ENCODE measurements at places on chromosomes 1 and 21.

DNA sequence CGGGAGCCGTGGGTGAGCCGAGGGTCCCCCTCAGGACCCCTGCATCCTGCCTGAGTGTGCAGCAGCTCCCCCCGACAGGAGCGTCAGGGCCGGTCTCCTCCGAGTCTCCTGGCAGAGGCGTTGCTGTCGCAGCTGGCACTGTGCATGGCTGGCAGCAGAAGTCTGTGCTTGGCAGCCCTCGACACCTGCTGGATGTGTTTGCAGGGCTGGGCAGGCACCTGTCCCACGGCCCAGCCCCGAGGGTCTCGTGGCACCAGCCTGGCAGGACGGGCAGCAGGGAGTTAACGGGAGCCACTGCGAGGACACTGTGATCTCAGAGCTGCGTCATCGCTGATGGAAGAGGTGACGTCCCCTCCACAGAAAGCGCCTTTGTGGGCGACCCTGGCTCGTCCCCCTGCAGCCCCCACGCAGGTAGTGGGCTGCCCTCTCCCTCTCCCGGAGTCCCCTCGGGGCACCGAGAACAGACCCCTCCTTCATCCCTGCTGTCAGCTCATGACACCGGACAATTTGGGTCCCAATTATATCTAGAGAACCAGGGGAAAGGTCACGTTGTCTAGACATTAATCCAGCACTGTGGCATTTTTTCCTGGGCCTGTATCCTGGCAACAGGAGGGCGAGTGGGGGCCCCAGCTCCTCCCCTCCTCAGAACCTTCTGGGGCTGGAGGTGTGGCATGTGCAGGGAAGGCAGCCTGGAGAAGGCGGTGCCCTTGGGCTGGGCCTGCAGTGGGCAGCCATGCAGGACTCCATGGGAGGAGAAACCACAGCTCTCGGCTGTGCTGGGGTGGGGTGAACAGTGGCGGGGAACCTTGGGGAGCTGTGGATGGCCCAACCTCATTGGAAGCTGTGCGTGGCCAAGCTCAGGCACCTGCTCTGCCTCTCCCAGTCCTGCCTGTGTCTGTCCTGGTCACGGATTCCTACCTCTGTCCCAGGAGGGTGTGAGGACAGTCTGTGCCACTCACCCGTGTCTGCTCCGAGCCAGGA is 15.4 kb downstream of the COL18A1 start:
- no peak for DNase-seq

DNA sequence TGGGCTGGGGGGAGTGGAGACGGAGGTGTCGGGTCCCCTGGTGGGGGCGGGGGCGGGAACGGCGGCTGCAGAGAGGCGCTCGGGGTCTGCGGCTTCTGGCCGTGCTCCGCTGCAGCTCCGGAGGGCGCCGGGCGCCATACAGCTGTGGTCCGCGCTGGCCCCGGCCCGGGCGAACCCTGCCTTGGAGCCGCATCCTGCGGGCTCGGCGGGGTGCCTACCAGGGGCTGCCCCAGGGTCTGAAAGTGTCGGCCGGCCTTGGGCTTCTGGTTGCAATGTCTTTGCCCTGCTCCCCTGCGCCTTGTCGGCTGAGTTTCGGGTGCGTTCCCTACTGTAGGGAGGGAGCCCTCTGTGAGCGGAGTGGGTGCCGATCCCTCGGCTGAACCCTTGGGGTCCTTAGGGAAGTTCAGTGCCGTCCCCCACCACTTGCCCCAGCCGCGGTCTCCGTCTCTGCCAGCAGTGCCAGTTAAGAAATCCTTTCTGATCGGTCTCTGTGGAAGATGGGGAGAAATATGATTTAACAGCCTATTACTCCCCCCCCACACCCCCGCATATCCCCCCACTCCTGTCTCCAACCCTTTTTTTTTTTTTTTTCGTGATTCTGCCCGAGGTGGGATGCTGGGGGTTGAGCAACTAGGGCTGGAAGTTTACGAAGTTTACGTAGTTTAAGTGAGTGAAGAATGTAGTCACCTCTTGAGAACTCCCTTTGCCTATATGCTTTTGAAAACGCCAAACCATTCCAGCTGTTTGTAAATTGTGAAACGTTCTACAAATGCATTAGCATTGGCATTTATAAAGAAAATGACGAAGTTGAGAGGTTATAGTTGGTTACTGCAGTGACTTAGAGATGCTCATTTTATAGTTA is 588 bp downstream of the NEXN start:
- peak; percentile 10 for DNase-seq

DNA sequence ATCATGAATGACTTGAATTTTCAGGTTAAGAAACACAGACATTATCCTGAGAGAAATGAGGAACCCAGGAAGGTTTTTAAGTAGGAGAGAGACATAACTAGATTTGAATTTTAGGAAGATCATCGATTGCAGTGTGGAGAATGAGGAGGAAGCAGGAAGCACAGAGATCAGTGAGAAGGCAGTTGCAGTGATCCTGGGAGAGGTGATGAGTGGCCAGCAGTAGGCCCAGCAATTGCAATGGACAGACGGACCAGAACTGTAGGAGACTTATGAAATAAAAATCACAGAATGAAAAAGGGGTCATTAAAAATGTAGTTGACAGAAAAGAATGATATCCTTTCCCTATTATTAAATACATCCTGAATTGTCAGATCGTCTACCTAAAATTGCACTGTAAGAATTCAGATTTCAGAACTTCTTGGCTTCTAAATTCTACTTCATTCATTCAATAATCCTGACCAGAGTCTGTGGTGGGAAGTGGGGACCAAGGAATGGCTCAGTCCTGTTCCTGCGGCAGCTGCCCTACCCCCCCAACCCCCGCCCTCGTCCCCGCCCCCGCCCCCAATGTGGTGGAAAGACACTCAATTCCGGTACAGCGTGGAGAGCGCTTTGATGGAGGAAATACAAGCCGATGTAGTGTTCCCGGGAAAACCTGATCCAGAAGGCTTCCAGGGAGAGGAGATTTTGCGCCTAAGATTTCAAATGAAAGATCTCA is 35.1 kb downstream of the SLC2A1 start:
- DNase-seq = no peak

GRCh38 chr1:106325600-106325999 is 730.9 kb upstream of the PRMT6 start:
- no peak for DNase-seq

- DNase-seq = peak; percentile 30
These were observed 97.4 kb upstream of the KCNJ15 start for GRCh38 chr21:38159355-38159754.

DNA sequence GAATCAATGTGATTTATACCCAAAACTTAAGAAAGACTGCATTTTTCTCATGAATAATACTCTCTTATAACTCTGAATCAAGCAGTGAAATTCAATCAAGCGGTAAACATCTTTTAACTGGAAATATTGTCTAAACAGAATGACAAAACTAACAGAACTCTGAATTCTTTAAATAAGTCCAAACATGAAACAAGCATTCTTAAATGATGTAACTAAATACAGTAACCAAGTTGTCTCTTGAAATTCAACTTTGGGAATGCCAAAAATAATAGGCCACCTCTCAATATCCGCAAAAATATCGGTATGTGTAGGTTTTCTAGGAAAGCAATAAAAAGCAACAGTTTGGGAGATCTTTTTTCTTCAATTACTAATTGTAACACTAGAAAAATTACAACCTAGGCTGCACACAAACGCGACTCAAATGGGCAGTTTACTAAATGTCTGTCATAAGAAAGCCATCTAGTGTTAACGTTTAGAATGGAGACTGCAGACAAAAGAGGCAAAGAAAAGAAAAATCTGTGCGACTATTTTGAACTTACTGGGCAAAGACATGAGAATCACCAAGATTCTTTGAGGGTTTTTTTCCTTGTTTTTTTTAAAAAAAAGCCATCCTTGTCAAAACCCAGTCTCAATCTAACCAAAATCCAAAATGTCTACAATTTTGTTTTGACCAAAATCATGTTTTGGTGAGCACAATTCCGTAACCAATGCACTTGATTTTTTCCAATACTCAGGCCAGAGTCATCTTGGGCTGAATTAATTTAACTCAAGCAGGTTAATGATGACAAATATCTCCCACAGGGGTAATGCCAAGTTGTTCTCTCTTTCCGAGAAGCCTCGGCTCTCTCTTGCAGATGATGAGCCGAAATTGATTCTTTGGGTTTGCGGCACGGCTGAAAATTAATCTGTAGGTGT is 1.3 kb downstream of the SIPA1L2 start:
- no peak for DNase-seq

DNA sequence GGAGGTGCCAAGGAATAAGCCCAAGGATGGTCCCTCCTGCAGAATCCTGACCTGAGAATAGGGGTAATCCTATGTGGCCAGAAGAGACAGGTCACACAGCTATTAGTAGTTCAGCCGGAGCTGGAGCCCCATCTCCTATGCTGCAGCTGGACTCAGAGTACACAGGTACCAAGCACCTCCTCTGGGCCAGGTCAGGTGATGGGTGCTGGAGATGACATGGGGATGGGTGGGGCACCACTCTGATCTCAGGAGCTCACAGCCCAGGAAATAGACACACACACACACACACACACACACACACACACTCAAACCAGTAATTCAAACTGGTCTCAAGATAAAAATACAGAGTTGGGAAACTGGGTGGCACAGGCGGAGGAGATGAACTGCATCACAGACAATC is 54.2 kb upstream of the SSBP3 start:
- DNase-seq = no peak

- DNase-seq = no peak
These were observed 106.0 kb downstream of the TPTE start for GRCh38 chr21:10627316-10627863.

GRCh38 chr1:25817840-25818501 is 1.8 kb upstream of the MTFR1L start:
- no peak for DNase-seq

- DNase-seq = no peak
These were observed 198.7 kb upstream of the PTBP2 start for GRCh38 chr1:96522927-96523326.

GRCh38 chr1:32372149-32372756 is 9.9 kb downstream of the TSSK3 start:
- DNase-seq = no peak

DNA sequence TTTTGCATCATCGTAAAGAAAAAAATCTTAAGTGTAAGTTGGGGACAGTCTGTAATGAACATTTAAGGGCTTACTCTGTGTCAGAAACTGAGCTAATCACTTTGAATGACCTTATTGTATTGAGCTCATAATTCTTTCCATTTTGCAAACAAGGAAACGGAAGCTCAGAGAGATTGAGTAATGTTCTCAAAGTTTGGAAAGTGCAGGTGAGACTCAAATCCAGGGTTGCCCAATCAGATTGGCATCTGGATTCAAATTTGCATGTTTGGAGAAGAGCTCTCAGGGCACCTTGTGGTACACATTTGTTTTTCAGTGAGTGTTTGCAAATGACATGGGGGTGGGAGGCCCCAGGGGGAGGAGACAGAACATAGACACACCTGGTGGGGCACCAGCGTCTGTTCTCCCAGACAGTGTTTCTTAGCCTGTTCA is 8.0 kb downstream of the ALPL start:
- no peak for DNase-seq

All from stimulated activated CD4-positive, alpha-beta T cell treated with anti-CD3 and anti-CD28 coated beads, Interleukin-12 subunit alpha, Interleukin-12 subunit beta, amount 100 ng/mL, for 4 hours (primary cell).